Neural crest cell (in vitro differentiated cells): ENCODE measurements at places on chromosomes 7 and 10.

GRCh38 chr10:98460837-98461499, 14.2 kb upstream of the HPS1 start:
- no peak for DNase-seq

DNA sequence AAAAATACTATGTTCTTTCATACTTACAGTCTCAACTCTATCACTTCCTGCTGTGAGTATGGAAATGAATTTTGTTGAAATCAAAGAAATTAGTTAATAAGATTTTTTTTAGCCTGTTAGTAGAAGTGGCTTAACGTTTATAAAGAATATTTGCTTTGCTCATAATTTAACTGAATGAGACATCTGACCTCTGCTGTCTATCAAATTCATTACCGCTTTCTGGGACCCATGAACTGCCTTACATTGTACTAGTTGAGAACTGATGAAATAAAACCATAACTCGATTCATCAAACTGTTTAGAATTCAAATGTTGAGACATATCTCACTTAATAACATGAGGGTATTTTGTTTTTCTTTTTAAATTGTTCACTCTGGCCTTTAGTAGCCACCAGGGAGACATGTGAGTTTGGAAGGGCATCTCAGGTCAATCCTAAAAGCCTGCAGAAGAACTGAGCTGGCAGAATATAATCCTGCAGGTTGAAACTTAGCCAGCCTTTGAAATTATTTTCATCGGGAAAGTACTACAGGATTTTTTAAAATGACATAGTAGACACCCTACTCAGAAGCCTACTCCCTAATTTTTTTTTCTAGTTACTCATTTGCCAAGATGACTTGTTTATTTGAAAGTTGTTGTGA, 78.7 kb downstream of the KIAA1217 start:
- no peak for DNase-seq

DNA sequence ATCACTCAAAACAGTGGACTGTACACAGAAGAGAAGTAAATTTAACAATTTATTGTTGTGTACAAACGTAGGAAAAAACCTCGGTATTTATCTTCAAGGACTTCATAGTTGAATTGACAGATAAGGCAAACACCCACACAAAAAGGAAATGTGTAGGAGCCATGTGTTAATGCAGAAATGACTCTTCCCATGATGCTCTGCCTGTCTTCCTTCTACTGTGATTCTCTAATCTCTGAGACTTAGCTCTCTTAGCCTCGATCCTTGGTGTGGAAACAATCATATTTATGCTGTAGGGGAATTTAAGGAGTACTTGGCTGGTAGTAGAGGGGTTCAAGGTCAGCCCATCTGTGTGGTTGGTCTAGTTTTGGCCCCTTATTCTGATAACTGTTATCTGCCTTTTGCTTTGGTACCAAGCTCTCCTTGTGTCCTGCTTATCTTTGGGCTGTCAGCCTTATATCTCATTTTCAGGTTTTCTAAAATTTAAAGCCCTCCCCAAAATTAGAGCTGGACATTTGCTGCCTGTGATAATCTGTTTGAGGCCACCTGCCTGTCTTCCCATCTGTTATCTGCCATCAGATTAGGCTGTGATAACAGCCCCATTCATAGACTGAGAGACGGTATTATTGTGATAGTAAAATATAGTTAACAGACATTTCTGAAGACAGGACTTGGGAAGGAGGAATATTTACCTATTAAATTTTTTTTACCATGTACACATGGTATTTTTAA, 81.7 kb downstream of the GPR85 start:
- no peak for DNase-seq

- DNase-seq, result no peak
Observed at GRCh38 chr10:22679608-22680007, 34.8 kb downstream of the PIP4K2A start.

DNA sequence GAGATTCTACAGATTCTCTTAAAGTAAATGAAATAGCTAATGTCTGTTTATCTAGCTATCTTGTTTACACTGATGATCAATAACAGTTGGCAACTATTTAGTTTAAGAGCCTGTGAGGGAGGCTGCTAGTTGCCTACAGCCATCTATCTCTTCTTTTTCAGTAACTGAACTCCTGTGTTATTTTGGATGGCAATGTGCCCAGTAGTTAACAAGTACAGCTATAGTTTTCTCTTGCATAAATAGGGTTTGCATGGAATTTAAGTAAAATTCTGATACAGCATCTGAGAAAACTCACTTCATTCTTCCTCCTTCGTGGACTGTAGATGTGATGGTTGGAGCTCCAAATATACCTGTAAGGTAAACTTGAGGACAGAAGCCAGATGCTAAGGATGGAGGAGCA, 219.5 kb upstream of the POT1 start:
- no peak for DNase-seq

DNA sequence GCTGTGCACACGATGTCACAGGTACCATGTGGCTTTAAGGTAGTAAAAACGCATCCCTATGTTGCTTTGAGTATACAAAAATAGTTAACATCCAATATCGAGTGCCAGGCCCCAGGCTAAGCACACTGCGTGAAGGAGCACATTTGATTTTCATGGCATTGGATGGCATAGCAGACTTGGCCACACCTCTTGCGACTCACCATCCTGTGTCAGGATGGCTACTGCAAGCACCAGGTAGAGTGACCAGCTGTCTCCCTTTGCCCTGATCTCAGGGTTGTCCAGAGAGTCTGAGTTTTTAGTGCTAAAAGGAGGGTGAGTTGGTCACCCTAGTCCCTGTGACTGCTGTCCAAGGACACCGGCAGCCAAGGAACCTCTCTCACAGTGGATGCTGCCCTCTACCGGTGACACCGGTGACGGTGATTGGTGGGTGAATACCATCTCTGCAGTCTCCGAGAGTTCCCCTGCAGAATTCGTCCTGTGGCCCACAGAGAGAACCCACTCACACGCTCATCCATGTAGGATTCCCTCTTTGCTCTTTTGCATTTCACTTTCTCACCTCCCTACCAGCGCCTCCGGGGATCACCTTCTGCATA, 76.1 kb downstream of the BICC1 start:
- peak; percentile 14 for DNase-seq

- DNase-seq, result no peak
Observed at GRCh38 chr7:38284553-38284952, 11.1 kb upstream of the TARP start.

DNA sequence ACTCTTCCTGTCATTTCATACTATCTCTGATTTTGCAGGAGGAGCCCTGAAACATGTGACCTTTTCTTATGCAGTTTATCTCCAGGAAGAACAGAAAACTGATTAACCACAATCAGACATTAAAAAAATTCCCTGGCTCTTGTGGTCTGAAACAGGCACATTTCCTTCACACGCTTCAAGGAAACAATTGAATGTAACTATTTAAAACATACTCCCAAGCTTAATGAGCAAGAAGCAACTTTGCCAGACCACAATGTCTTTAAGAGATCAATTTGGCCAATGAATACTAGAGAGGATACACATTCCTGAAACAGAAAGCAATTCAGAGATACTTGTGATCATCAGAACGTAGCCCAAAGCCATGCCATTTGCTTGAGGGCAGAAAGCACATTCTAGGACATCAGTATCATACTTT, 65.8 kb downstream of the PIP4K2A start:
- no peak for DNase-seq

DNA sequence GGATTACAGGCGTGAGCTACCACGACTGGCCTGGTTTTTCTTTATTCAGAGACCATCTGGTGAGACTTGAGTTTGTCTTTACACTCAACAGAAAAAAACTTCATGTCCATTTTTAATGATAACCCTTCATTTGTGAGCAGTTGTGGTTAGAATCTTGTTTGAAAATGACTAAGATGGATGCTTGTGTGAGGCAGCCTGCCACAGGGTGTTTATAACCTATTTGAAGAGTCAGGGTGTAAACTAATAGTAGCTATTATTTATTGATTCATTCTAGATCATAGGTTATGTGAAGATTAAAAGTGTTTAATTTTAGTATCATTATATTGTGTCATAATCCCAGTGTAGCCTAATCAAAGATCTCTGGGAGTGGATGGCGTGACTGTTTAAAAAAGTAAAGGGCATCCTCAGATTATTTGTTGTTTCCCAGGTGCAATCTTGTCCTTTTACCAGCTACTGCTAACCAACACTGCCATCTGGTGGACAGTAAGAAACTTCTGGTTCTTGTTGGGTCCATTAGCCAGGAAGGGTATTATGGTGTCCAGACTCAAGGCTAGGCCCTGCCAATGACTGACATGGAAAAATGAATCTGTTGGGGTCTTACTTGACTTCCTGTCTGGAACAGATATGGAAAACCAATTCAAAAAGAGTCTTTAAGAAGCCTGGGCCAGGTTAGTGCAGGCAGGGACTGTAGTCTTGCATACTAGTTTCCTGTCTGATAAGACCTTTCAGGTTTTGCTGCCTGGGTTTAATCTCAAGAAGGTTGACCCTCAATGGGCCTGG, 24.9 kb downstream of the NRBF2 start:
- DNase-seq, result peak; percentile 34

DNA sequence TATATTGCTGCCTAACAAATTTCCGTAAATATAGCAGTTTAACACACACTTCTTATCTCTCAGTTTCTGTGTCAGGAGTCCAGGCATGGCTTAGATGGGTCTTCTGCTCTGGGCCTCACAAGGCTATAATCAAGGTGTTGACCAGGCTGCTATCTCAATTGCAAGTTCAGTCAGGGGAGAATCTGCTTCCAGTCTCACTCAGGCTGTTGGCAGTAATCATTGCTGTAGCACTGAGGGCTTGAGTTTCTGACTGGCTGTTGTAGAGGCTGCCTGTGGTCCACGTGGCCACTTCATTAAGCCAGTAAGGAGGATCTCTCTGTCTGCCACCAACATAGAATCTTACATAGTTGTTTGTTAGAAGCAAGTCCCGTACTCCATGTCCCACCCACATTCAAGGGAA, 138.4 kb downstream of the ST7 start:
- no peak for DNase-seq

DNA sequence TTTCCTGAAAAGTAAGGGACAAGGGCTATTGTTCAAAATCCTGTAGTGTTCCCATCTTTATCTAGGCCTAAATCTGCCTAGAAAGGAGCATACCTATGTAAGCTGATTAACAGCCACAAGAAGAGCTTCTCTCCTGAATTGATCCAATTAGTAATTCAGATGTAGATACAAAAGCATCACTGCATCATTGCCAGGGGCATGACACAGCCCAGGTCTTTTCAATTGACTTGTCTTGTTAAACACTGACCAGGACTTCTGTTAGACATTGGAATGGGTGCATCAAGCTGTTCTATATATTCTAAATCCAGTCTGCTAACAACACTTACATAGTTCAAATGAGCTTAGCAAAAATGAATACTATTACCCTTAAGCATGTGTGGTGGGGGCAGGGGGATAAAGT, 589.2 kb downstream of the INHBA start:
- DNase-seq, result no peak

- no peak for DNase-seq
Observed at GRCh38 chr10:118106426-118106825, 59.7 kb upstream of the RAB11FIP2 start.

DNA sequence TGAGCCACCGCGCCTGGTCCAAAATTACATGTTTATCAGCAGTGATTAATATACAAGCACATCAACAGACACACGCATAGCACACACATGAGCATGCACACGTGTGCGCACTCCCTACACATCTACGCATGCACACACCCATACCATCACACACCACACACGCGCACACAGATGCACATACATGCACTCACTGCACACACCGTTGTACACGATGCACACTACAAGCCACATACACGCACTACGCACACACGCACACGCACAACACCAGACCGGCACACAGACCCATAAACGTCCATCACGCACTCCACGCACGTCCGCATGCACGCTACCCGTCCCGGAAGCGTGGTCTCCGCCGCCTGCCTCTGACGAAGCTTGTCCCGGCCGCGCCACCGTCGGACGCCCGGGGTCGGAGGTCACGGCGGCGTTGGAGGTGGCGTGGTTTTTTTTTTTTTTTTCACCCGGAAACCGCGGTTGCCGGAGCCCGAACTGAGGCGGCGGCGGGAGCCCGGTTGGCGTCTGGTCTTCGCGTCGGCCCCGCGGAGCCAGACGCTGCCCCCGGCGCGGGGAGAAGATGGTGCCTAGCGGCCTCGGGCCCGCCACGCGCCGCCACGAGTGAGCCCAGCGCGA, at the start of gene TMEM248:
TMEM248 (plus strand) TSS at position 457 of the 627 bp plus-strand sequence. CDS start 20,641 bp downstream, outside the sequence.
- peak; percentile 82 for DNase-seq

- no peak for DNase-seq
Observed at GRCh38 chr10:98589691-98590090, 143.0 kb upstream of the HPS1 start.

- DNase-seq, result no peak
Observed at GRCh38 chr10:132517951-132518521, 19.6 kb upstream of the INPP5A start.

- DNase-seq, result no peak
Observed at GRCh38 chr7:38428041-38428440, 154.6 kb upstream of the TARP start.

DNA sequence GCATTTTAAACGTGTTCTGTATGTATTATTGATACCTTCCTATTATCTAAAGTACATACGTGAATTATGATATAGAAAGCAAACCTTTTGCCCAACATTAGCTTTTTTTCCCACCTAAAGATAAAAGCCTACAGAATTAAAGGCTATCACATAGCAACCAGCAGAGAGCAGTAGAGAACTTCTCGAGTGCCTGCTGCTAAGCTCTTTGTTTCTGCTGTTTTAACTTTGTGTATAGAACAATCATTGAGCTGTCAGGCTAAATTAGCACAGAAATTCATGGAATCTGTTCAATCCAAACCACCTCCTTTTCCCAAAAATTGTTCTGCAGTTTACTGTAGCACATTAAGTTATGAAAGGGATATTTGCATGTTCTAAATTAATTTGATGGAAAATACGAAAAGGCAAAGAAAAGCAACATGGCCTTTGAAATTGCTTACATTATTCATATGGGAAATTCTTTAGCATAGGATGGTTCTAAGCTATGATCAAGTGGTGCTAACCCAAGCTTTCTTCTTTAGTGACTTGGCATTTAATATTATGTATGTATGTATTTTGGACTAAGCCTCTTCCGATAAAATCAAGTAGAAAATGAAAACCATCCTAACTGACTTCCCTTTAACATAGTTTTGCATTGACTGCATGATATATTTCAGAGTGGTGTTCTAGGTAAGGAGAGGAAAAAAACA, 1288.5 kb downstream of the GATA3 start:
- DNase-seq, result no peak

DNA sequence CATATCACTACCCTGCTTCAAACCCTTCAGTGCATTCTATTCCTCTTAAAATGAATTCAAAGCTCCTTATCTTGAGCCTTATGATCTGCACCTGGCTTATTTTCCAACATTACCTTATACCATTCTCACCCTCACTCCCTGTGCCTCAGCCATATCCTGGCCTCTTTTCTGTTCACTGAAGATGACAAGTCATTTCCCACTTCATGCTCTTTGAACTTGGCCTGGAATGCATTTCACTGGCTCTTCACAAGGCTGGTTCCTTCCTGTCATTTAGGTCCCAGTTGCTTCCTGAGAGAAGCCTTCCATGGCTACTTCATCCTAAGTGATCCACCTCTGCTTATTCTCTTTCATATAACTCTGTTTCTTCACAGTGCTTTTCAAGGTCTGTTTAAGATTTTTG, 3.2 kb upstream of the LIPF start:
- DNase-seq, result no peak

- DNase-seq, result no peak
Observed at GRCh38 chr10:32882076-32882475, 76.0 kb downstream of the ITGB1 start.
